ENCODE measurements at places on chromosomes 2 and 18.

DNA sequence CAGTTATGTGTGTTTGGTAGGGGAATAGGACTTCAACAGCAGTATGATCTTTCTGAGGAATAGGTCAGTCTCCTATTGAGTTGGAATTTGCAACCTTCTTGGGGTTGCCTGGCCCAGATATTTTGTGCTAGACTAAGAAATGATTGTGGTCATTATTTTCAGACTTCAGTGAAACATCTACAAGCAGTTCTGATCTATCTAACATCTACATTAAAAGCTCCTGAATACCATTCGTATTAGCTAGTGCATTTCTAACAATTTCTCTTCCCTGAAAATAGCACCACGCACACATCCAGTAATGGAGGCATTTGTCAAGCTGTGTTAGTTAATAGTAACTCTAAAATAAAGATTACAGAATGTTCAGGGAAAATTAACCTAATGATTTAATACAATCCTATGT lies 179.3 kb downstream of the FIGN start:
- no peak for DNase-seq

DNA sequence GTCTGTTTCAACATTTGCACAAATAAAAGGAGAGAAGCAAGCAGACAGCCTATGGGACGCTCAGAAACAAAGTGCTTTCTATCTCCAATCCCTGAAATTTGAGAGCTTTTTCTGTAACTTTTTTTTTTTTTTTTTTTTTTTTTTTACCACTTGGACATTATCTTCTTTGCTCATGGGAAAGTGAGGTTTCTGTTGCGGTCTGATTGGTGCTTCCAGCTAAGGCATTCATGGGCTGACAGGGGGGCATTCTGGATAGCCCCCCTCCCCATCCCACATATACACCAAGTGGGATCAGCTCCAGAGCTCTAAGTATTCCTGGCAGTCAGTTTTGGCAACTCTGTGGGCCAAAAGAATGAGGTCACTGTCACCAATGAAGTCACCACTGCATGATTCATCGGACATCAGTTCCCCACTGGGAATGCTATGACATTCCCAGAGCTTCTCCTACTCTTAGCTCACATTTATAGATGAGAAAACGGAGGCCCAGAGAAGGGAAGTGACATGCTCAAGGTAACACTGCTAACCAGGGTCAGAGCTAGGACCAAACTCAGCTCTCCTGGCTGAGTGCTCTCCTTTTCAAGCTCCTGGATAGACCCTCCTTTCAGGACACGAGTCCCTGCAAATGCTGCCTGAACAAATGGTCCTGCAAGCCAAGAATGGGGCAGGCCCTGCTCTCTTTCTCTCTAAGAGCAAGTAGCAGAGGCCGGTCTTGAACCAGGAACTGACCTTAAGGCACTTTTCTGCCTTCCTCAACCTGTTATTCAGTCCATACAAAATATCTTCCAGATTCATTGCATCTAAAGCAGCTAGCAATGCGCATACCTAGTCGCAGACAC lies 61.3 kb downstream of the TMEM247 start:
- no peak for DNase-seq

DNA sequence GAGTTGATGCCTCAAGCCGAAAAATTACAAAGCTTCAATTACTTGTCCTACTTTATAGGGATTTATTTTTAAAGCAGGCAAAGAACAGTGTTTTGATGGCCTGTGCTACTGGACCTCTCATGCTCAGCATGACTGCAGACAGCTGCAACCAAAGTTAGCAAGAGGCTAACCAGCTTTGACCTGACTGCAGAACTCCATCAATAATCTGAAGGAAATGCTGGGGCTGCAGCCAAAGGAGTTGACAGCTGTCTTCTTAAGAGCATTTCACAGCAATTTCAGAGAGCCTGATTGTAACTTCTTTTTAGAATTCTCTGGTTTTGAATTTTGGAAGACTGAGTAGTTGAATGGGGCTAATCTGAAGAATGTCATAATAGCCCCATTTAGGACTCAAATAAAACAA lies 46.5 kb upstream of the SESTD1 start:
- DNase-seq, result peak; percentile 17

- no peak for DNase-seq
These were observed 3.3 kb downstream of the ST6GAL2 start for GRCh38 chr2:106882673-106883072.

- DNase-seq, result no peak
These were observed 45.6 kb downstream of the ATOH8 start for GRCh38 chr2:85799215-85799956.

DNA sequence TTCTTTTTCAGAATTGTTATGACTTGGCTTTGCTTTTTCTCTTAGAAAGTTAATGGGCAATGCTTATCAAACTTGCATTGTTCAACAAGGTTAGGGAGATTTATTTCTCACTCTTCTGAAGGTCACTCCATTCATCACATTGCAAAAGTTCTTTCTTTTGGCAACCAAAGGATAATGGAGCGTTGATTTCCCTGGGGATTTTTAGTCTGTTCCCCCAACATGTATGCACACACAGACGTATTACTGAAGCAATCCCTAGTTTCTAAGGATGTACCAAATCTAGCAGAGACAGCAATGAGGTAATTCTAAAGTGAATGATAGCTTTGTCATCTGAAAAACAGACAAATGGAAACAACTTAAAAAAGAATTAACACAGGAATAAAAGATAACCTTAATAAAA lies 349.1 kb downstream of the NYAP2 start:
- DNase-seq, result no peak

GRCh38 chr18:11316546-11316945 lies 167.2 kb upstream of the PIEZO2 start:
- no peak for DNase-seq
